Bronchial smooth muscle cell (primary cell): ENCODE measurements at places on chromosomes 16 and 17. TPM values are rescaled to one million over a fixed set of nuclear protein-coding genes. Genes with fewer than 3 reads are reported as not detected.

C16orf46 gene
- 0.16 and 0.34 TPM in 2 replicates for total RNA-seq

KRTAP3-1 gene
- total RNA-seq: not detected in 2 replicates

KRT33A gene
- total RNA-seq: not detected in 2 replicates

PLA2G10 gene
- total RNA-seq: not detected in 2 replicates

AANAT gene
- total RNA-seq: not detected in 2 replicates

TRPV3 gene
- total RNA-seq: 1.6 and 2.8 TPM in 2 replicates

ARMC5 gene
- 5.8 and 6.5 TPM in 2 replicates for total RNA-seq

NPIPA5 gene
- 0.79 and 2.3 TPM in 2 replicates for total RNA-seq

CD300H gene
- not detected in 2 replicates for total RNA-seq

SCNN1G gene
- not detected in 2 replicates for total RNA-seq

TBC1D3G gene
- not detected in 2 replicates for total RNA-seq

CACNG4 gene
- total RNA-seq: not detected in 2 replicates

LGALS9C gene
- total RNA-seq: not detected in 2 replicates

LITAFD gene
- total RNA-seq: not detected in 2 replicates

FADS6 gene
- not detected in 2 replicates for total RNA-seq

ADAD2 gene
- total RNA-seq: not detected in 2 replicates

RSKR gene
- total RNA-seq: 2.0 and 3.8 TPM in 2 replicates

PIRT gene
- under 0.01 TPM in 1 of 2 replicates, not detected in the other for total RNA-seq

KRTAP9-4 gene
- not detected in 2 replicates for total RNA-seq

APRT gene
- total RNA-seq: 40.3 and 72.3 TPM in 2 replicates

DOC2B gene
- total RNA-seq: under 0.01 TPM in 1 of 2 replicates, not detected in the other

CCDC144A gene
- total RNA-seq: 1.7 and 7.9 TPM in 2 replicates

GCGR gene
- not detected in 2 replicates for total RNA-seq

MPP3 gene
- total RNA-seq: 6.3 and 8.5 TPM in 2 replicates

SCN4A gene
- total RNA-seq: 0.09 and 0.16 TPM in 2 replicates

KRT35 gene
- not detected in 2 replicates for total RNA-seq

NPIPB13 gene
- total RNA-seq: 1.1 and 1.7 TPM in 2 replicates

GINS3 gene
- total RNA-seq: 1.0 and 1.1 TPM in 2 replicates

KRT33B gene
- not detected in 2 replicates for total RNA-seq

KCNH6 gene
- not detected in 2 replicates for total RNA-seq

ZNF205 gene
- total RNA-seq: 12.1 and 14.3 TPM in 2 replicates

DPEP3 gene
- not detected in 2 replicates for total RNA-seq

GP1BA gene
- total RNA-seq: not detected in 2 replicates

CCDC154 gene
- 0.32 and 0.43 TPM in 2 replicates for total RNA-seq

NDEL1 gene
- total RNA-seq: 27.2 and 29.8 TPM in 2 replicates

FSCN2 gene
- total RNA-seq: 1.7 and 2.8 TPM in 2 replicates

TSPAN10 gene
- 0.86 and 3.3 TPM in 2 replicates for total RNA-seq

CWC25 gene
- 8.4 and 8.7 TPM in 2 replicates for total RNA-seq

CTRB1 gene
- not detected in 2 replicates for total RNA-seq

SAP30BP gene
- total RNA-seq: 52.6 and 53.8 TPM in 2 replicates

CXCL16 gene
- total RNA-seq: 0.63 and 1.6 TPM in 2 replicates

ACACA gene
- total RNA-seq: 47.0 and 55.7 TPM in 2 replicates

KCNJ12 gene
- total RNA-seq: 0.32 and 1.5 TPM in 2 replicates

KLHL36 gene
- 55.2 and 78.1 TPM in 2 replicates for total RNA-seq

EVPLL gene
- not detected in 2 replicates for total RNA-seq
